ENCODE measurements at places on chromosomes 5 and 9.

- peak; percentile 53 for DNase-seq
These were observed 1.0 kb downstream of the FOXE1 start for GRCh38 chr9:97853844-97854695.

DNA sequence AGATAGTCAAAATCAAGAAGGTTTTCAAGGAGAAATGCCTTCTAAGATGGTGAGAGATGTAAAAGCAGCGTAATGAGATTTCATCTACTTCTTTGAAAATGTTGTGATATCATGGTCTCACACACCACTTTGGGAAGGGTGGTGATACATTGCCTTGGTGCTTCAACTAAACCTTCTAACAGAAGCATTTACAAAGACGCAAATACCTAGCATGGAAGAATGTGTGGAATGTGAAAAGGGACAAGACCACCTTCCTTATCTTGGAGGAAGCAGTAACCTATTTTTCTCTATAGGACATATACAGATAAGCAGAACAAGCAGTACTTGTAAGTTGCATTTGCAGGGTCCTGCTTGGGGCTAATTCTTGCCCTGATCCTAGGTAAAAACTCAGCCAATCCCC lies 38.8 kb downstream of the PCA3 start:
- DNase-seq = no peak

DNA sequence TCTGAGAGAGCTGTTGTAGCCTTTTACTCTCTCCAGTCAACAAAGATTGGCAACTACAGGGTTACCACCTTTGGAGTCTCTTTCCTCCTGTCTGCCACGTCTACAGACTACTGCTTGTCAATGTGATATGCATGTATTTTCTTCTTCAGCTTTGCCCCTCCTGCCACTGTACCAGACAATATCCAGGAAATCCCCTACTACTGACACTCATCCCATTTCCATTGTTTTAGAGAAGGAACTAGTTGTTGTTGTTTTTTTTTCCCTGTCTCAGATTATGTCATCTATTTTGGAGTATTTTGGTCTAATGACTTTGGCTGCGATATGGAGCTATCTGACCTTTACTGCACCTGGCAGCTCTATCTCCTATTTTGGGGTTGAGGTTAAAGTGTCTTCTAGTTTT lies 50.1 kb upstream of the MACIR start:
- no peak for DNase-seq

- peak; percentile 33 for DNase-seq
These were observed 198.7 kb downstream of the TARS1 start for GRCh38 chr5:33639474-33639873.

GRCh38 chr9:125694478-125694877 lies 12.5 kb downstream of the MAPKAP1 start:
- DNase-seq = no peak

DNA sequence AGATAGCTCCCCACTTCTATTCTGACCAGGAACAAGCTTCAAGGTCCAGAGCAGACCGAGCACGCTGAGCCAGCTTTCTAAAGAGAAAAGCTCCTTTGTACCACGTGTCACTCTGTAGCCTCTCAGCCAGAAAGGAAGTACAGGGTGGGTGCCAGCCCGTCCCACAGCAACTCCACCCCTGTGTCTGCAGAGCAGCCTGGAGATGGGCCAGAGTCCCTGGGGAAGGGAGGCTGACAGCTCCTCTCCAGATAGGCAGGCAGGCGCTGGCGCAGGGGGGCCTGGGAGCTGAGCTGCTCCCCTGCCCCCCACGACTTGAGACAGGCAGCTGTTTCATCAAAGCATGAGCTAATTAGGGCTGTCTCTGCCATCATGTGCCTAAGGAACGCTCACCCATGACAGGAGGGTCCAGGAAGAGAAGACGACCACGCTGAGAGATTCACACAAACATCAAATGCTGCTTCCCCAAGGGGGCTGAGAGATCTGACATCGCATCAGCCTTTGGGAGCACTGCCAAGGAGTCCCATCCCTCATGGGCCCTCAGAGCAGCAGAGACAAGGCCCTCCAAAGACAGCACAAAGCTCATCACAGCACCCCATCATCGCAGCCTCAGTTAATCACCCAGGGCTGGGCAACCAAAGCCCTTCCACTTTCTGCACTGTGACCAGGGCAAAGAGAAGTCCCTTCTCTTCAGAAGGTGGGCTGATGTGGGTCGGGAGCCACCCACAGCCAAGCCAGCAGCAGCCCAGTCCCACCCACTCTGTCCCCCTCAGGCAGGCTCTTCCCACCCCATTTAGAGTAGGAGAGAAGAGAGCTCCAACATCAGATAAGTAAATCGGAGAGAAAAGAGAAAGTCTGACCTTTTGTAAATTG lies 78.5 kb upstream of the LRRTM2 start:
- DNase-seq = no peak

GRCh38 chr9:89225991-89226471 lies 47.4 kb upstream of the SHC3 start:
- no peak for DNase-seq

GRCh38 chr9:132769906-132770769 lies 99.9 kb downstream of the GTF3C4 start:
- DNase-seq = peak; percentile 56

GRCh38 chr5:68319706-68320412 lies 104.3 kb downstream of the PIK3R1 start:
- no peak for DNase-seq

Measured in PC-9 (cell line).